ENCODE measurements at places on chromosomes 6 and 20. TPM values are rescaled to one million over a fixed set of nuclear protein-coding genes. Genes with fewer than 3 reads are reported as not detected.

The COL21A1 gene
- polyA plus RNA-seq, result 1.6 TPM

The ZNF133 gene
- polyA plus RNA-seq, result 15.8 TPM

The OVOL2 gene
- 15.1 TPM for polyA plus RNA-seq

The ABHD16B gene
- polyA plus RNA-seq, result 0.05 TPM

The LATS1 gene
- 8.9 TPM for polyA plus RNA-seq

The SRMS gene
- polyA plus RNA-seq, result 0.39 TPM

The PDE10A gene
- polyA plus RNA-seq, result 1.1 TPM

The C20orf202 gene
- polyA plus RNA-seq, result 0.11 TPM

The SPTLC3 gene
- 0.23 TPM for polyA plus RNA-seq

The GPX5 gene
- 0.08 TPM for polyA plus RNA-seq

The OXT gene
- not detected for polyA plus RNA-seq

The TXLNB gene
- 0.05 TPM for polyA plus RNA-seq

The TREML2 gene
- polyA plus RNA-seq, result 0.18 TPM

The HFE gene
- 1.6 TPM for polyA plus RNA-seq

The COL12A1 gene
- polyA plus RNA-seq, result 1.4 TPM

The CDK19 gene
- 3.4 TPM for polyA plus RNA-seq

The SS18L1 gene
- polyA plus RNA-seq, result 29.7 TPM

The PTGIS gene
- polyA plus RNA-seq, result 44.0 TPM

The PSORS1C2 gene
- 0.11 TPM for polyA plus RNA-seq

The ATF6B gene
- polyA plus RNA-seq, result 42.2 TPM

The TSHZ2 gene
- 0.14 TPM for polyA plus RNA-seq

The TAAR8 gene
- not detected for polyA plus RNA-seq

The DIDO1 gene
- polyA plus RNA-seq, result 58.8 TPM

The SCRT2 gene
- 0.14 TPM for polyA plus RNA-seq

The GPLD1 gene
- polyA plus RNA-seq, result 2.9 TPM

Measured in H1 (cell line).